ENCODE measurements at places on chromosomes 13 and 19. TPM values are rescaled to one million over a fixed set of nuclear protein-coding genes. Genes with fewer than 3 reads are reported as not detected.

GRCh38 chr19:14554382-14554812 is 17.5 kb downstream of the NDUFB7 start:
- DNase-seq: no peak

GRCh38 chr19:12636631-12637030 is 25.9 kb downstream of the ZNF791 start:
- no peak for DNase-seq

GRCh38 chr19:41457241-41457640 is 14.3 kb downstream of the ERICH4 start:
- no peak for DNase-seq

- DNase-seq: no peak
Measured at GRCh38 chr13:79360095-79360494, 46.0 kb downstream of the RBM26 start.

GRCh38 chr19:18021121-18021755 is 13.3 kb downstream of the ARRDC2 start:
- peak; percentile 84 for DNase-seq

GRCh38 chr13:73372666-73373627 is 314.1 kb downstream of the KLF5 start:
- no peak for DNase-seq

GRCh38 chr19:44752816-44753625 is 4.5 kb downstream of the BCL3 start:
- DNase-seq: peak; percentile 95

DNA sequence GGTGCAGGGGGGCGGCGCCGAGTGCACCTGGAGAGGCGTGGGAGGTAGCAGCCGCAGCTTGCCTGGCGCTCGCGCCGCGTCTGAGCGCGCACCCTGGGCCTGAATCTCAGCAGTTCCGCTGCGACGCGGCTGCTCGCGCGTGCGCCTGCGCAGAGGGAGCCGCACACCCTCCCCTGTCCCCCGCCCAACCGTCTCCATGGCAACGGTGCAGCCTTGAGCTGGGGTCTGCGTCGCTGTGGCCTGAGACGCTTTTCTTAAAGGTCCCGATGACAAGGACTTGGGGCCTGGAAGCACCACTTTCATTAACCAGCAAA is at the start of gene PNMA8B:
PNMA8B (minus strand) TSS at position 82 of the 314 bp plus-strand sequence. CDS start 402 bp downstream, outside the sequence.
- peak; percentile 95 for DNase-seq

- no peak for DNase-seq
Measured at GRCh38 chr13:37065890-37066526, 6.5 kb upstream of the SUPT20H start.

DNA sequence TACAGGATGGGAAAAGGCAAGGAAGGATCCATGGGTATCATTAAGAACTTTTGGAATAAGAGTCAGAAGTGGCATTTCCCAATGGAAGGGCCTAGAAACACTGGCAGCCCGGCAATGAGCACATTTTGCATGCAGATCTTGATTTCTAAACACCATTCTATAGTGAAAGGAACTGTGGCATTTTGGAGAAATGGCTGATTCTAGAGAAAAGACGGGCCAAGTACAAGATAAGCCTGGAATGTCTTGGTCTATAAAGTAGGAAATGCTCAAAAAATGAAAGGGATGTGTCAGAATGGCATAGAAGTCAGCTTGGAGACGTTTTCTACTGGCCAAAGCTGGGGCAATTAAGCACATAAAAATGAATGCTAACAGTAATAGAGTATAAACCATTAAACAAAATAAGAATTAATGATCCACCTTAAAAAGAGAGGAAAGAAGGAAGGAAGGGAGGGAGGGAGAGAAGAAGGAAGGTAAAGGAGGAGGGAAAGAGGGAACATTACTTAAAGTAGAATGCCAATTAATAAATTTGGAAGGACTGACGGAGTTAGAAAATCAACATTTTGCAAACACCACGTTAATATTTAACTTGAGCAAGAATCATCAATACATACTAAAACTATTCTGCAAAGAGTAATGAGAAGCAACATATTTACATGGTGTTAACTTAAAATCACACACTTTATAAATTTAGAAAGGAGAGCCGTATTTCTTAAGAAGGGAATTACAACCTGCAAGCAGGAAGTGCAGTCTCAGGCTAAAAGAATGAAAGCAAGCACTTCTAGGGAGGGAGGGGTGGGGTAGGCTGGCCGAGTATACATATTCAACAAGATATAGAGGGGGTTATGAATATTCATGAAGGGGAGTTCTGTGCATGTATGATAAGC is 78.9 kb downstream of the ANKRD10 start:
- DNase-seq: no peak

DNA sequence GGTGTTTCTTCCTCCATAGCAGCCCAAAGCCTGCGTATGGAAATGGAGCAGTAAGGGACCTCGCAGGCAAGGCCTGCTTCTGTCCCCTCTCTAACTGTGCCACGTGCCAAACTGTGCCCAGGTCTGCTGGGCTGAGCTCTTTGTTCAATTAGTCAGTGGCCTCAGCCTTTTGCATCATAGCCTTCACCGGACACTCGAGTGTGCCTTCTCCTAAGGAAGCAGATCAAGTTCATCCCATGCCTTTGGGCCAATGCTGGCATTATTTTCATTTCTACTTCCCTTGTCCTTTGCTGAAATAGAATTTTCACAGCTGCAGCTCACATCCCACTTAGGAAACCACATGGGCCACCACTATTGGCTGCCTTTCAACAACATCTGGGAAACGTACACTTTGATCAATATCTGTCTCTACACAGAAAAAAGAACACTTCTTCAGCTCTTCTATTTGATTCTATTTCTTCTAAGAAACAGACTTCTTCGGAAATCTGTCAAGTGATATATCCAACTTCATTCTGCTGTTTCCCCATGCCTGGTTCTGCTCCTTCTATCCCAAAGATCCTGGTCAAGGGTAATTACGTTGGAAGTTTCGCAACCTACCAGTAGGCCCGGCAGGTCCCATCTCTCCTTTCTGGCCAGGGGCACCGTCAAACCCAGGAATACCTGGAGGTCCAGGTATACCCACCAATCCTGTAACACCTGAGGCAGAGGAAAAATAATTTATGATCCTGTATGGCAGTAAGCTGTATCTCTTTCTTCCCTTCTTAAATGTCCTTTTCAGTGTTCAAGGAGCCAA is 143.9 kb downstream of the COL4A1 start:
- no peak for DNase-seq

GRCh38 chr19:48394331-48395169 is 1.1 kb downstream of the GRIN2D start:
- no peak for DNase-seq

DNA sequence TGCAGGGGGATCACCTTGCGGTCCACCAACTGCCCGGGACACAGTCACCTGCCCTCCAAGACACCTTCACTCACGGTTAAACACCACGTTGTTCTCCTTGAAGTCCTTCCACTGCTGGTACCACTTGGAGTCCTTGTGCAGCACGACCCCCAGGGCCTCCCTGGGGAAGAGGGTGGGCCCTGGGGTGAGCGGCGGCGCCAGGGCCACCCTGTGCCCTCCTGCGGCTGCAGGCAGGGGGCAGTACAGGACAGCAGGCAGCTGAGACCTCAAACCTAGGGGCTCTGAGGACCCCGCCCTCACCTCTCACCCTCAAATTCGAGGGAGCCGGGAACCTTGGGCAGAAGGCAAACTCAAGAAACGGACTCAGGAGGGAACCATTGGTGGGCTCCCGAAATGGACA is 7.5 kb upstream of the CTXN1 start:
- peak; percentile 3 for DNase-seq

DNA sequence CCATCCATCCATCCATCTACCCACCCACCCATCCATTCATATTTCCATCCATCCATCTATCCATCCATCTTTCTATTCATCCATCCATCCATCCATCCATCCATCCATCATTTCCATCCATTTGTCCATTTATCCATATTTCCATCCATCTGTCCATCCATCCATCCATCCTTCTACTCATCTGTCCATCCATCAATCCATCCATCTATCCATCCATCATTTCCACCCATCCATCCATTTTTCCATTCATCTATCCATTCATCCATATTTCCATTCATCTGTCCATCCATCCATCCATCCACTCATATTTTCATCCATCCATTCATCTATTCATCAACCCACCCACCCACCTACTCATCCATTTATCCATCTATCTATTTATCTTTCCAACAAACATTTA is 229.6 kb downstream of the TEX29 start:
- DNase-seq: no peak

DNA sequence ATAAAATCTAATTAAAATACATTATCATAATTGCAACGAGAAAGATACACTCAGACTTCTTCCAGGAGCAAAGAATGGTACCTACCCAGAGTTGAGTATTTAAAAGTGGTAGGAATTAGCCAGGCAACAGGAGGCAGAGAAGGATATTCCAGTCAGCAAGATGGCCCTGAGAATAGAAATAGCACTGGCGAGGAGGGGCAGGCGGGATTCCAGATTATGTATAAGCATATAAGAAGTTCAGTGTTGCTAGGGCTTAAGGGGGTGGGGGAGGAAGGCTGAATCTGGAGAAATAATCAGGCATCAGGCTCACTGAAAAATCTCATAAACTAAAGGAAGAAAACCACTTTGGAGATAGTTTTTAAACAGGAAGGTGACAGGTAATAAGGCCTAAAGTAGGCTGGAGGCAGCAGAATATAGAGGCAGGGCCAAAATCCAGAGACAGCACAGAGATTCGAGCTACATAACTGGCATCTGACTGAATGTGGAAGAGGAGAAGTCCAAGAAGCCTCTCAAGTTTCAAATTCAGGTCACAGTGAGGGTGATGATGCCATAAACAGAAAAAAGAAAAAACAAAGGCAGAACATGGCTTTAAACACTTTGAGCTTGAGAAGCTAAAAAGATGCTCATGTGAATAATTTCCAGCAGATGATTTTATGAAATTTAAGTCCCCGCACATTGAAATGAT is 7.5 kb downstream of the KPNA3 start:
- no peak for DNase-seq

DNA sequence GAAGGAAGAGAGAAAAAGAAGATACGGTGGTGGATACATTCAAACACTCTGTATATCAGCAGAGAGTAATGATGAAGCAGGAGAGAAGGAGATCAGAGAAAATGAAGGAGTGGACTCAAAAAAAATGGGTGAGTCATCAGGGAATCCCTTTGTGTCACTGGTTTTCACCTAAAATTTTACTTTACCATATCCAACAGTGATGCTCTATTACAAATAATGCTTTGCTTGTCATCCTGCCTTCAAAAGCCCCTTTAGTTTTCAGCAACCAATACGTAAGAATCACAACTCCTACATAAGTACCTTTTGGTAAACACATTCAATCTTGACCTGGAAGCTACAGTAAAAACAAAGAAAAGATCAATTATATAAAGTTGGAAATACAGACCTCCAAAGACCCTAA is 88.8 kb downstream of the ENOX1 start:
- no peak for DNase-seq

GRCh38 chr13:81406639-81407292 is 1065.8 kb upstream of the SPRY2 start:
- DNase-seq: no peak

- no peak for DNase-seq
Measured at GRCh38 chr13:46022481-46022880, 30.1 kb downstream of the ZC3H13 start.

DNA sequence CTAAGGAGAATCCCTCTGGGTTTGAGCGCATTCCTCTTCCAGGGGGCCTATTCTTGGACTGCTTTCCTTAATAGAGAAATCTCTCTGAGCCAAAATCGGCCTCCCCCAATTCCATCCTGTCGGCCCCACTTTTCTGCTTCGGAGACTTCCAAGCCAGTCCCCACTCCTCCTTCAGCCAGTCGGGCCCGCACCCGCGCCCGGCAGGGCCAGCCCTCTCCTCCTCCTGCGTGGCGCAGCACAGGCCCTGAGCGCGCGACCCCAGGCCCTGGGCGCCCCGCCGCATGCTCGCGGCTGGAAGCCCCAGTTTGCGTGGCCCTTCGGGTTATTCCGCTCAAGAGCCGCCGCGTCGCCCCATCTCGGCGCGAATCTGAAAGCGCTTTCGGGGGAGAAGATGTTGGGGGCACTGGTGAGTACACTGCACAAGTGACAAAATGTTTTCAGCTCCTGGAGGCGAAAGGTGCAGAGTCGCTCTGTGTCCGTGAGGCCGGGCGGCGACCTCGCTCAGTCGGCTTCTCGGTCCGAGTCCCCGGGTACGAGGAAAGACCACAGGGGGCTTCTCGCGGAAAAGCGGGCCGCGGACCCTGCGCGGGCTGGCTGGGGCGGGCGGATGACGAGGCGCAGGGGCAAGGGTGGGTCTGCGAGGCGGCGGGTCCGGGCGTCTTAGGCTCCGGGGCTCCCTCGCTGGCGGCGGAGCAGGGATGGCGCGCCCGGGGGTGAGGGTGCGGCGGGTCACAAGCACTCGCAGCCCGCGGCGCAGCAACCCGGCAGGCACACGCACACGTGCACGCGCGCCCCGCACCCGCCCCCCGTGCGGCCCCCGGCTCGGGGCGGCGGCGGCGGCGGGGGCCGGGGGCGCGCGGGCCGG is at the start of gene IL17D:
IL17D (plus strand) TSS at position 785 of the 865 bp plus-strand sequence. CDS start 303 bp downstream, outside the sequence.
- peak; percentile 77 for DNase-seq

Gene FFAR1
- not detected for polyA plus RNA-seq

Gene CBLC
- 27.4 TPM for polyA plus RNA-seq

Gene OSCAR
- polyA plus RNA-seq: 0.81 TPM

Gene LEUTX
- polyA plus RNA-seq: not detected

Gene CYP2S1
- polyA plus RNA-seq: 7.9 TPM

Gene HCST
- polyA plus RNA-seq: 9.2 TPM

Gene NCCRP1
- polyA plus RNA-seq: not detected

Gene MAST3
- 4.0 TPM for polyA plus RNA-seq
